Hepatocyte (in vitro differentiated cells): ENCODE measurements at places on chromosomes 4 and X. TPM values are rescaled to one million over a fixed set of nuclear protein-coding genes. Genes with fewer than 3 reads are reported as not detected.

GRCh38 chrX:119942173-119942819 lies 1.3 kb downstream of the NKAP start:
- DNase-seq = no peak

The COX7B gene
- polyA plus RNA-seq = 462 and 547 TPM in 2 replicates

The NXT2 gene
- 6.3 and 6.7 TPM in 2 replicates for polyA plus RNA-seq

DNA sequence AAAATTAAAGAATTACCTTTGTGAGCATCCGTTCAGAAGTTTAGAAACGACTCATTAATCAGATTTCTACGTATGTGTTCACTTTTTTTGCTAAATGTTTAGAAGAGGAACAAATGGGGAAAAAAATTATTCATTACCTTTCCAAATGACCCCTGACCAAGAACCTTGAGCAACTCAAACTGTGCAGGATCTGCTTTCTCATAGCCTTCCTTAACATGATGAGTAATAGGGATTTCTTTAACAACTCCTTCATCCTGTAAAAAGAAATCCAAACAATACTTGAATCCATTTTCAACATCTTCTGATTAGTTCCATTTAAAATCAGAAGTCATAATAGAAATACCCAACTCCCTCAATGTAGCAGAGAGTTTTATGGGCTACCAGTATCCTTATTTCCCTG lies 32.1 kb downstream of the RPS6KA6 start:
- DNase-seq = no peak

- DNase-seq = no peak
Observed at GRCh38 chrX:78653118-78653822, 5.9 kb downstream of the RTL3 start.

DNA sequence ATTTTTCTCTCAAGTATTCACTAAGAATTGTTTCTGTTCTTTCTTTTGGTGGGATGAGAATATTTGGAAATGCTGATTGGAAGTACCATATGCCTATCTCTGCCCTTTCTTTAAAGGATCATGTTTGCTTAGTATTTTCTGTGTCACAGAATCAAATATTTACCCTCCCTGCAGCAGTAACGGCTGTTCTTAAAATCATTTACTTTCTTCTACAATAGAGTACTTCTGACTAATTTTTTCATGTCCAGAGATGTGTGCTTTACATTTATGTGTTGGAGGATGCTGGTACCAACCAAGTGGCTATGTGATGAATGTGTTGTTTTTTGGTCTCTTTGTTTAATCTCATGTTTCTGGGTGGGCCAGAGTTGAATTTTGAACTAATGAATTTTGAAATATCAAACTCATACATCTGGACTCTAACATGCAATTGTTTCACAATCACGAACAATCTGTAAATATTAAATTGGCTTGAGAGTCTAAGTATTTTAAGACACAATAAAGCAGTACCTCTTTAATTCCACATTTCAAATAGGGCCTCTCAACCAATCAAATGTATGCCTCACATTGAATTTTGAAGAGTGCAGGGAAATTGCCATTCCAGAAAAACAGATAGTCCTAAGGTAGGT lies 59.4 kb upstream of the ARSJ start:
- DNase-seq = no peak
